ENCODE measurements at places on chromosomes 1 and 21. TPM values are rescaled to one million over a fixed set of nuclear protein-coding genes. Genes with fewer than 3 reads are reported as not detected.

- H3K27ac ChIP-seq = no peak overlapping the region
- H3K4me3 ChIP-seq = no peak overlapping the region
- H3K4me1 ChIP-seq = no peaks in the 10 kb centered on the region
- DNase-seq = no peak
- no peaks in the 10 kb centered on the region for H3K27me3 ChIP-seq
Measured at GRCh38 chr1:193951984-193952383, 765.6 kb upstream of the B3GALT2 start.

Gene LCE2C
- not detected for total RNA-seq

DNA sequence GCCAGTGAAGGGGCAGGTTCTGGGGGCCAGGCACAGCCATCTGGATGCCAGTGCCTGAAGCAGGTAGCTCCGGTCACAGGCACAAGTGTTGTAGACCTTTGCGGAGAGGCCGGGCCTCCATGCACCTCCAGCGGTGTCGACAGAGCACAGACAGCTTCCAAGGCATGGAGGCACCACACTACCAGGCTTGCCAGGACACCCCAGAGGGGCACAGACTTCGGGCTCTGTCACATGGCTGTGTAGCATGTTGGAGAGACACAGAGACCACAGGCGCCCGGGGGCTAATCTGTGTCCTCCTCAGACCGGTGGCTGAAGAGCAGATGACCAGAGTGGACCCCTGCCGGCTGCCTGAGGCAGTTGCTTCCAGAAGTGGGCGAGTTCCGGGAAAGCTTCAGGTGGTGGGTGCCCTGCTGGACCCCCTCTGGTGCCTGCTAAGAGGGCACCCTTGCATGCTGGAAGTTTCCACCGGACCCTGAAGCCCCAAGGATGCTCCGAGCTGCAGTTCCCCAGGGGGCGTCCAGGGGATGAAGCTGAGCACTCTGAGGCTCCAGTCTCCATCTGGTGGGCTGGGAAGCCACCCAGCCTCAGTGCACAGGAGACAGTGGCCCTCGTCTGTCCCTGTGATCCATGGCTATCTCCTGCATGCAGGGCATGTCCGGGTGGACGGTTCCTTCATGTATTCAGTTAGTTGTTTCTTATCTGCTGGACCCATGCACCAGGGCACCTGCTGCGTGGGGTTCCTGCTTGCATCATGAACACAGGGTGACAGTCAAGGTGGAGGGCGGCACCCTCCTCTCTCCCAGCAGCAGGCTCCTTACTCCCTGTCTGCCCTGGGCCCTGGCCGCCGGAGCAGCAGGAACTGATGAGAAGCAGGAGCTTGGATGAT, 82.4 kb downstream of the OBSCN start:
- no peak overlapping the region for H3K4me3 ChIP-seq
- H3K36me3 ChIP-seq = no peaks in the 10 kb centered on the region
- no peaks in the 10 kb centered on the region for H3K4me1 ChIP-seq
- no peak overlapping the region for H3K27ac ChIP-seq

Gene RGS13
- total RNA-seq = not detected

DNA sequence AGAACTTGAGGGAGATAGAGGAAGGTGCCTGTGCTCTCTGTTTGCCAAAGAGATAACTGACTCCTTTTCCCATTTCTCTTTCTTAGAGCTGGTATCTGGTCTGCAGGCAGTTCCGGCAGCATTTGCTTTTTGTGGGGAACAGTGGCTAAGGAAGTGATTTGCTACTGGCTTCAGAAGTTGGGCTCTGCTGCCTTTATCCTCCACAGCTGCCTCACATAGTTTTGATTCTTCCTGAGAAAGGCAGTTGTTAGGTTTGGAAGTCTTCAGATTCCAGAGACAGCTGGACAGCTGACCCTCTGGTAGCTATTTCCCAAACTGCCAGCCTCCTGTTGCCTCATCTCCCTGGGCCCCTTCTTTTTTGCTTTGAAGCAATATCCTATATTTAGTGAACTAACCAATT, 62.6 kb upstream of the MACF1 start:
- H3K27ac ChIP-seq = no peak overlapping the region
- no peak overlapping the region for H3K4me3 ChIP-seq
- no peak for DNase-seq

- H3K27me3 ChIP-seq = no peaks in the 10 kb centered on the region
- H3K36me3 ChIP-seq = no peaks in the 10 kb centered on the region
- H3K27ac ChIP-seq = no peak overlapping the region
Measured at GRCh38 chr1:30541721-30542485, 181.5 kb downstream of the MATN1 start.

GRCh38 chr1:71521655-71522264, 440.9 kb upstream of the ZRANB2 start:
- peak; percentile 81 for DNase-seq
- no peak overlapping the region for H3K4me3 ChIP-seq
- no peaks in the 10 kb centered on the region for H3K36me3 ChIP-seq
- H3K4me1 ChIP-seq = no peaks in the 10 kb centered on the region
- H3K27ac ChIP-seq = no peak overlapping the region
- H3K27me3 ChIP-seq = no peaks in the 10 kb centered on the region

- no peaks in the 10 kb centered on the region for H3K36me3 ChIP-seq
- no peak overlapping the region for H3K27ac ChIP-seq
- H3K27me3 ChIP-seq = no peaks in the 10 kb centered on the region
- peaks cover 31% of the 10 kb centered on the region for H3K4me1 ChIP-seq
Measured at GRCh38 chr1:111509997-111510375, 6.6 kb upstream of the ADORA3 start.
